ENCODE measurements at places on chromosomes 2 and 18.
A peak's percentile ranks its signal among the peaks of the same experiment; 100 is the strongest.

DNA sequence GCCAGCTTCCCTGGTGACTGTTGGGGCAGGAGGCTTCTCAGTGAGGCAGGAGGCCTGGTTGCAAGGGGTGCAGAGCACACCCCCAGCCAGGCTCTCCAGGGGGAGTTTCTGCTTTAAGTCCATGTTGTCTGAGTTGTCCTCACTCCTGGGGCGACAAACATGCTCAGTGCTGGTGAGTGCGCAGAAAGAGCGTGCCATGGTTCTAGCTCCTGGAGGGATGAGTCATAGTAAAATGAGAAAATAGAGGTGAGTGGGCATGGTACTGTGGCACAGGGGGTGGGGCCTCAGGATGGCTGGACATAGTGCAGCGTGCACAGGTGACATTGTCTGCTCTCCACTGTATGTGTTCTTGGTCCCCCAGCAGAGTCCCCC is 457.2 kb upstream of the HS6ST1 start:
- DNase-seq: no peak

DNA sequence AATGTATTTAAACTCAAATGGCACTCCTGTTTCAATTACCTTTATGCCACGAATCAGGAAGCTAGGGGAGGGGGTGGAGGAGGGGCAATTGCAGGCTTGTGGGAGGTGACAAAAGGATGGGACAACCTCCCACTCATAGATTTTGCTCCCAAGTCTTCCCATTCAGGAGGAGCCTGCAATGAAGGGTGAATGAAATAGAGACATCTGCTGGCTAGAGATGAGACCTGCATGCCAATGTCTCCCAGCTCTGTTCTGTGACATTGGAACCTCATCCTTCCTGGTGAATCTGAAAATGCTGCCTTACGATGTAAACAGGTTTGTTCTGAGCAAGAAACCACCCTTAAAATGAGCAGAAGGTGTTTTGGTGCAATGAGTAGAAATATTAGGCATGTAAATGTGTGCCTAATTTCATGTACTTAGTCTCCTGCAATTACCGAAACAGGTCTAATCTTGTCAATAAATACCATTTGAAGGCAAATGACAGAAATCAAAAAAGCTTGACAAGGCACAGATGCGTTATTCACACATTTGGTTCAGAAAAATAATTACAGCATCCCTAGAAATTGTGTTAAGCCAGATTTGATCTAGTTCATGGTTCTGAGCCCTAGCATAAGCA is 2.7 kb upstream of the PID1 start:
- DNase-seq: no peak

DNA sequence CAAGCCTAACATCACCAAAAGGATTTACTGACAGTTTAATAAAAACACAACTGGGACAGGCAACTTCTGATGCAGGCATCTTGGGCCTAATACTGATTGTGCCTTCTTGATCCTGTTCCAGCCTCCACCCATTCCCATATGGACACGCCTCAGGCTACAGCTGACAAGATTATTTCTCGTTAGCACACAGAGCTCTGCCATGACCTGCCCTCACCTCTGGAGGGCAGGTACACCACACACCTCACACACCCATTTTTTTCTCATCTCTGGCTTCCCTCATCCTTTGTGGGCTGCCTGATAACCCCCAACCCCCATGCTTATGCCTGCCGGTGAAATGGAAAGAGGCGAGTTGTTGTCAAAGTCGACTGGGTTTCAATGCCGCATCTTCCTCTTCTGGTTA is 147.0 kb downstream of the ANTXR1 start:
- DNase-seq: no peak

- DNase-seq: no peak
Measured at GRCh38 chr2:72837171-72837570, 11.3 kb upstream of the EXOC6B start.

DNA sequence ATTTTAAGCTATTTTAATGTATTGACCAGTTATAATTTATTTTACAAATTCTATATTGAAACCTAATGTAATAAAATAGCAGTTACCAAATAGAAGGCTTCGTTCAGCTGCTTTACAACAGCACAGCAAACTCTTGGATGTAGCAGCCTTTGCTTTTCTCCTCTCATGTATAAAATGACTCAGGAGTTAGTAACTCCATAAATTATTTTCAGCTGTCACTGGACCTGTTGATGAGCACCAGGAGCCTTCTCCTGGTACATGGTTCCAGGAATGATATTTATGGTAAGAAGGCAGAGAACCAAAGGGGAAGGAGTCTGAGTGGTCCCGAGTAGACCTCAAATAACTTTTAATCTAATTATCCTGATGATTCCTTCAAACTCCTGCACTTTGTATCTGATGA is 256.4 kb upstream of the NETO1 start:
- DNase-seq: no peak

DNA sequence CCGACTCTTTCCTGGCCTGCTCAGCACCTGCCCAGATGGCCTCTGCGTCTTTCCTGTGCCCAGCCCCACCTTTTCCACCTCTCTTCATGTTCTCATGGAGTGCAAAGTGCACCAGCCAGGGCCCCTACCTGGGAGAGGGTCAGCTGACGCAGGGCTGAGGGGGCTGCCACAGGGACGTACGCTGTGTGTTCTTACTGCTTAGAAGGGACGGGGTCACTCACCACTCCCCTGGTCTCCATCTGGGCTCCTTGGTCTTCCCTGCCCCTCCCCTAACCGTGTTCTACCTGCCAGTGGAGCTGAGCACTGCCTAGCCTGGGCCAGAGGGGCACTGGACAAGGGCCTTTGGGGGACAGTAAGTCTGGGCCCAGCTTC is 8.6 kb downstream of the ERFE start:
- DNase-seq: no peak

- DNase-seq: peak; percentile 50
Measured at GRCh38 chr2:195498176-195498575, 158.8 kb upstream of the SLC39A10 start.

DNA sequence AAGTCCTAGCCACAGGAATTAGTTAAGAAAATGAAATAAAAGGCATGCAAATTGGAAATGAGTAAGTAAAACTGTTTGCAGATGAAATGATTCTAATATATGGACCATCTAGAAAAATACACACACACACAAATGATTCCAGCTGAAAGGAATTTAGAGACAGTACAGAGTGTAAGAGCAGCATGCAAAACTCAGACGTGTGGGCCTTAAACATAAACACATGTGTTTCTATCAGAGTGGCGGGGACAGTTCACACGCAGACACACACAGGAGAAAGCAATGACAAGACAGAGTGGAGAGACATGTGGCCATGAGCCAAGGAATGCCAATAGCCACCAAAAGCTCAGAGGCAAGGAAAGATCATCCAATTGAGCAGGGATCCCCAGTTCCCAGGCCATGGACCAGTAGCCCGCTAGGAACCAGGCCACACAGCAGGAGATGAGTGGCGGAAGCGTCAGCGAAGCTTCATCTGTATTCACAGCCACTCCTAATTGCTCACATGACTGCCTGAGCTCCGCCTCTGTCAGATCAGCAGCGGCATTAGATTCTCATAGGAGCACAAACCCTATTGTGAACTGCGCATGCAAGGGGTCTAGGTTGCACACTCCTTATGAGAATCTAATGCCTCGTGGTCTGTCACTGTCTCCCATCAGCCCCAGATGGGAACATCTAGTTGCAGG is 155.4 kb downstream of the ARL4C start:
- no peak for DNase-seq

DNA sequence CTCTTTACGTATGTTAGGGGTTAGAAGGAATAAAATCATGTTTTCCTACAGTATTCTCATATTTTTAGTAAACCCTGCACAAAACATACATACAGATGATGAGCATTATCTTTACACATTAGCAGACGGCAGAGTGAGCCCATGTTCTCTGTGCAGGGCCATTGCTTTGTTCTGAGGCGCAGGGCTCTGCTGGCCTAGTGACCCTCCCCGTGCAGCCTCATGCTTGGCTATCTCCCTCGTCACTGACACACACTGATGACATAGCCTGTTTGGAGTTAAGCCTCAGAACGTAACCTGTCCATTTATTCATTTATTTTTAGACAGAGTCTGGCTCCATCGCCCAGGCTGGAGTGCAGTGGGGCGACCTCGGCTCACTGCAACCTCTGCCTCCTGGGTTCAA is 115.9 kb upstream of the FOSL2 start:
- no peak for DNase-seq

- no peak for DNase-seq
Measured at GRCh38 chr18:25005541-25006403, 346.2 kb downstream of the ZNF521 start.

DNA sequence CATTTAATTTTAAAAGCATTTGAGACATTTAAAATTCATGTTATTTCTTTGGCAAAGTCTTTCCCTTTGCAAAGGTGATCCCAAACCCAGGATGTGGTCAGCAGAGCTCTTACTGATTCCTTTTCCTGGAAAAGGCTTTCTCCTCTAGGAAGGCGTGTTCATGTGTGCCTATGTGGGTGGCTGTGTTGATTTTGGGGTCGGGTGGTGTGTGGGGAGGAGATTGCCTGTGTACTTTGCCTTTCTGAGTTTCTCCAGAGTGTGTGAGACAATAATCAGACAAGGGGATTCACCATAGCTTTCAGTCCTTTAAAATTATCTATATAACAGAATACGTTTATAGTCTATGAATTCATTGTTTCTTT is 173.2 kb downstream of the SOCS6 start:
- DNase-seq: no peak

- no peak for DNase-seq
Measured at GRCh38 chr2:136151021-136151971, 33.3 kb upstream of the CXCR4 start.

- DNase-seq: no peak
Measured at GRCh38 chr2:37326866-37327634, 2.4 kb upstream of the PRKD3 start.

- DNase-seq: no peak
Measured at GRCh38 chr2:216083464-216084281, 2.0 kb downstream of the TMEM169 start.

DNA sequence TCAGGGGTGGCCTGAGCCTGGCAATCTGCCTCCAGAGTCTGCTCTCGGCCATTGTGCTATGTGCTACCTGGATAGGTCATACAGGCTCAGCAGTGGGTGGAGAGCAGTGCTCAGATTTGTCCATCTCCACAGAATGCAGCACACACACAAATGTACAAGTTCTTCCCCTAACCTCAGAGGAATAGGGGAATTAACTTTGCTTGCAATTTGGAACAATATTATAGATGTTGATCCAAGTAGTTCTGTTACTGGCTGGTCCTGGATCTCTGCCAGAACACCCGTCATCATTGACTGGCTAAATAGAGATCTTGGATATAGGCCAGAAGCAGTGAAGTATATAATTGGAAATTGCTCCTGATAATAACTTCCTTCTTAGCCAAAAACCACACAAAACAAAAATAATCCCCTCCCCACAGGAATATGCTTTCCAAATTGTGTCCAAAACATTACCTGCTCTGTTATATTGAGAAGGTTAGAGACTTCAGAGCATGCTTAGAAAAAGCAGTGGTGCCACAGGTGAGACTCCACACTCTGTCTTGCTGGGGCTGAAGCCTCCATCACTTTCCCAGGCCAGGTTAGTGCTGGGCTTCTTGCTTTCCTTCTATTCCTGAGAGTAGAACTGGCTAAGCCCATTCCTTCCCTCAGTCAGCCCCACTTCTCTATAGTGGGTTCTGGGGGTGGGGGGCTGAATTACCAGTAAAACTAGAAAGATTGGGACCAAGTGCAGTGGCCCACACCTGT is 38.8 kb downstream of the NCAPH start:
- no peak for DNase-seq

GRCh38 chr18:47883771-47884413 is 46.6 kb downstream of the SMAD2 start:
- no peak for DNase-seq

DNA sequence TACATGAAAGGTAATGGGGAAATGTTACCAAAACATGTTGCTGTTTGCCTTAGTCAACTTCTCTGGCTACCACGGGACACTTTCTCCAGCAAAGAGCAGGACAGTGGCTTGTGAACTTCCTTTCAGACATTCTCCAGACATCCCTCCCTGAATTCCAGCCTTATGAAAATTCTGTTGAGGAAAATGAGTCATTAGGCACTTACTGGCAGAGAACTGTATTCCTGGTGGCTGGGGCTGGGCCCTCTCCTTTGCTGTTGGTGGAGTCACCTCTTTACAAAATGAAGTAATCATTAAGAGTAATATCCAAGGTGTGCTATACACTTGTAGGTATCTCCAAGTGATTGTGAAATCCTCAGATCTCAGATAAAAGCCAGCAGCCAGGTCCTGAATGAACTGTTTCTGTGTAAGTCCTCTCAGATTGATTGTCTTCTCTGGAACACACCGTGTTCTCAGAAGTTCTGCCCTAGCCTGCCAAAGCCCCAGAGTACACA is 1.3 kb upstream of the FAP start:
- DNase-seq: no peak

DNA sequence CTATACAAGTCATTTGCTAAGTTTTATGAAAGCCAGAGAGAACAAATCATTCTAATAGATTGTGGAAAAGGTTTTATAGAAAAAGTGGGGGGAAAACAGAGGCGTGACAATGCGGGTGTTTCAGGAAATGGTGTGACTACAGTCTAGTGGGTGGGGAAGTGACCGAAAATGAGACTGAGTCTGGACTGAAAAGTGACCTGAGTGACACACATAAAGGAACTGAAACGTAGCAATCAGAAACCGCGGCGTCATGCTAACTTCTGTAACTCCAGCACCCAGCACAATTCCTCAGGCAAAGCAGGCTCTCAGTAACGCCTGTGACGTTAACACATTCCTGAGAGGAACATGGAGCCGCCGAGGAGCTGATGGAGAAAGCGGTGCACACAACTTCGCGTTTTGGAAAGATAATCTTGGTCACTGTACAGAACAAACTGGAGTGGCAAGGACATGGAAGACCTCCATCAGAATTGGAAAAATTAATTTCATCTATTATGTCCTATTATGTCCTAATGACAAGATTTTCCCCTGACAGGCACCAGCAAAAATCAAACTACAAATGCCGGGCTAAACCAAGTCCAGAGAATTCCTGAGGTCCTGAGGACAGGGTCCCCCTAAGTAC is 1.4 kb upstream of the CD226 start:
- no peak for DNase-seq

GRCh38 chr2:41294331-41294730 is 753.5 kb upstream of the PKDCC start:
- DNase-seq: no peak

All from activated T-cell treated with anti-CD3 and anti-CD28 coated beads for 1 hour (primary cell).